ENCODE measurements at places on chromosomes 2 and 18.

- no peak for DNase-seq
Measured at GRCh38 chr2:74702001-74702715, 48.1 kb downstream of the SEMA4F start.

DNA sequence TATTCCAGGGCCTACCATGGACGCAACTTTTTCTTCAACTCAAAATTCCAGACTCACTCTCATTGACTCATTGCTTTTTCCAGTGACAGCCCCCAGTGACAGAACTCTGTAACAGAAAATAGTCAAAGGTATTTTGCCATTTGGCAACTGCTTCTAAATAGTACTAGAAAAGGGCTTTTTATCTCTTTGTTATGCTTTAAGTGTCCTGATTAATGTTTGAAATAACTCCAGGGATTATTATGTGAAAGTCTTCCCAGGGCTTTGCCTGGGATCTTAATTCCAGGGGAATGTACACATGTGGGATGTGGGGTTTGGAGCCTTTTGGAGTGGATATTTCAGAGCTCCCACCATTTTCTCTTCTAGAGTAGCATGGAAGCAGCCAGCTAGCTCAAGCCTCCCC lies 198.8 kb downstream of the KCNS3 start:
- no peak for DNase-seq

DNA sequence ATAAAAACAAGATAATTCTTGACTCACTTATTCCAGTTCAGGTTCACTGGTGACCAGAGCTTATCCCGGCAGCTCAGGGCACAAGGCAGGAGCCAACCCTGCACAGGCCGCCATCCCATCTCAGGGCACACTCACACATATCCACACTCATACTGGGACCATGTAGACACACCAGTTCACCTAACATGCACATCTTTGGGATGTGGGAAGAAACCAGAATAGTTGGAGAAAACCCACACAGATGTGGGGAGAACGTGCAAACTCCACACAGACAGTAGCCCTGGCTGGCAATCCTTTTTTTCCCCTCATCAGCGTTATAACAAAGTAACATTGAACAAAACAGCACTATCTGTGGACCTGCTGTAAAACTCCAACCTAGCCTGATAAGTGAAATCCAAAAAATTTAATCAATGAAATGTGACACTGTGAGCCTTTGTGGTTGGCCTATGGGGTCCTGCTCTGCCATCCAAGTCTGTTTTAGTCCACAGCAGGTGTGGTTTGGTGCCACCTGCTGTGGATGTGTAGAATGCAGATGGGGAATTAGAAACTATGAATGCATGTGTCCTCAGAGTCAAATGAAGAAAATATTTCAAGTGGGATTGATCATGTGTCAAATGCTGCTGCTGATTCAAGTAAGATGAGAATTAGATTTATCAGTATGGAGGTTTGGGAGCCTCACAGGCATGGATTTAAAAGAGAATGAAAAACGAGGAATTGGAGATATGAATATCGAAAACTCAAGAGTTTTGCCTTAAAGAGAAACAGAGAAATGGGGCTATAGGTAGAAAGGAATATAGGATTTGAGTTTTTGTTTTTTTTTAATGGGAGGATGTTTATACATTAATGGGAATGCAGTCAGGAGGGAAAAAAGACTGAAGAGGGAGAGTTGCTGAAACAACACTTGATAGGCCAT lies 47.0 kb downstream of the UGP2 start:
- DNase-seq: peak; percentile 41

DNA sequence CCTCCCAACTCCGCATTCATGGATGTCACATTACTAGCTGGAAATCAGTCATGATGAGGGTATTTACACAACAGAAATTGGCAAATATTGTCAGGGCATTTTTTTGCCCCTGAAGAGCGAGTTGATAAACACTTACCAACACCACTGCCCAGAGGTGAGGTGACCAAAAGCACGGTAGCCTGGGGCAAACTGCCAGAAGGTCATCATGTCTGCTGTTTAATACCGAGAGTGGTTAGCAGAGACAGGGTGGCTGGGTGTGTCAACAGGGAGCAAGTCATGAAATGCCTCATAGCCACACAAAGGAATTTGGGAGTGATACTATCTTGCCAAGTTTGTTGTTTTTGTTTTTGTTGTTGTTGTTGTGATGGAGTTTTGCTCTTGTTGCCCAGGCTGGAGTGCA lies 37.0 kb upstream of the EPC2 start:
- DNase-seq: no peak

GRCh38 chr2:88815282-88815681 lies 123.8 kb downstream of the RPIA start:
- DNase-seq: no peak

DNA sequence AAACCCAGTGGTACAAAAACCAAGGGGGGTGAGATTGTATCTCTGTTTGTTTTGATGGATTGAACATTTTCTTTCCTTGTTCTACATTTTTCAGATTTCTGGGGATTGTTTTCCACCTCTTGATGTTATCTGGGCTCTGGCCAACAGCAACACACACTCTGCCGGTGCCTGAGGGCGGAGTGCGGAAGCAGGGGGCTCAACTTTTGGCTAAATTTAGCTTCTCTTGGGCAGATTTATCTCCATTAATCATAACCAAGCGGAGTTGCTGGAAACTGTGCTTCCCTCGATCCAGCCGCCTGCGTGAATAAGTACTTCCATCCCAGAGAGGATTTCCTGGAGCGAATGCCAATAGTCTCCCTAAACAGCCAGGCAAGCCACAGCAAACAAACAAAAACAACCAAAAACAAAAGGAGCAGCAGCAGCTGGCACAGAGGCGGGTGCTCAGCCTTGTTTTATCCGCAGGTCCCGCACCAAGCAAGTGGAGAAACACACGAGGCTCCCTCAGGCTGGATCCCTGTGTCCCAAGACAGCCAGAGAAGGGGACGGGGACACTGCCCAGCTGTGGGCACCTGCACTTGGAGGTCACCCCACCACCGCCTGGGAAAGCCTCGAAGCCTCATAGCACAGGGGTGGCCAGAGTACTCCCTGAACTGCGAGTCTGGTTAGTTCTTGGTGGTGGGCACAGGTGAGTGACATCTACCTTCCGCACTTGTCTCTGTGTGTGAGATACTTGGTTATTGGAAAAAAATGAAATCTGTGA lies 143.4 kb downstream of the NDUFA10 start:
- no peak for DNase-seq

DNA sequence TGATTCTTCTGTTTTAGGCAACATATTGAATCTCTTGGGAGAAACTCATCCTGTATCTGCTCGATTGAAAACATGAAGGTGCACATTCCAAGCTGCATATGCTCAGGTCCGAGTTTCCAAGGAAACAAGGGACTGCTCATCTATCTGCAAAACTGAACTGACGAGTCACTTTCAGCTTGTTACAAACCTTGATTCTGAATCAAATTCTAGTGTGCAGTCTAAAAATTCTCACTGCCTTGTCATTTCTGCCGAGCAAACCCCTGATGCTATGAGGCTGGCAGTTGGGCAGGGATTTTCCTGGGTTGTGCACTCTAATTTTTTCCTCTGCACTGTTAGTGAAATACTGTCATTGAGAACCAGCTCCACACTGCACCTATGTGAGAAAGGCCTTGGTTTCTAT lies 101.3 kb upstream of the ETAA1 start:
- DNase-seq: no peak

DNA sequence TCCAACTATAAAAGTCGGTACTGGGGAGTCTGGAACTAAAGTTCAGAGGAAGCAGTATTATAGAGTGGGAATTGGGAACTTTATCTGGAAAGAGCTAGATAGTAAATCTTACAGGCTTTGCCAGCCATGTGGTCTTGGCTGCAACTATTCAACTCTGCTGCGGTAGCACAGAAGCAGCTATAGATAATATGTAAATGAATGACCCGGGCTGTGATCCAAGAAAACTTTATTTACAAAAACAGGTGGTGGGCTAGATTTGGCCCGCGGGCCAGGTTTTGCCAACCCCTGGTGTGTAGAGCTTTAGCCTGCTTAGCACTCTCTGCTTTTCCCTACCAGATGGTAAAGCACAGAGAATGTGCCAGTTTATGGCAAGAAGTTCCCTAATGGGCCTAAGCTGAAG lies 70.8 kb downstream of the TNP1 start:
- DNase-seq: no peak

GRCh38 chr2:158034198-158034866 lies 67.3 kb upstream of the UPP2 start:
- DNase-seq: no peak

GRCh38 chr2:226130192-226130591 lies 669.4 kb downstream of the IRS1 start:
- DNase-seq: no peak

- DNase-seq: no peak
Measured at GRCh38 chr2:239439754-239440315, 39.0 kb upstream of the HDAC4 start.

Measured in activated naive CD4-positive, alpha-beta T cell treated with Interleukin-2 at 50 U/mL for 16 hours (primary cell).